ENCODE measurements at places on chromosomes 6 and 20.
A peak's percentile ranks its signal among the peaks of the same experiment; 100 is the strongest.

DNA sequence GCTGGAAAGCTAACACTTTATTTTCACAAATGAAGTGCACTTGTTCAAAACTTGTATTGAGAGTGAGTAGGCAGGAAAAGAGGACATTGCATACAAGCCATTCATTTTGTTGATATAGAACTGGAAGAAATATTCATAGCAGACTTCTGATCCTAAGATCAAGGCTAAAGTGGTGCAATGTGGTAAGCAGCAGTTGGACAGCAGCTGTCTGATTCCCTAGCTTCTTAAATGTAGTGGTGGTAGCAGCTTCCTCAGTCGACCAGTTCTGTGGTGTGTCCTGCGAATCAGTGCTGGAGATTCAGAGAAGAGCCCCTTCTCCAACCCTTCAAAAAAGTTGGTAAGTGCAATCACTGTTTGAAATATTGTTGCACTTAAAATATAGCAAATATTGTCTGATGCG is 281.7 kb upstream of the GJE1 start:
- no peak for DNase-seq

GRCh38 chr6:3778701-3779573 is 27.4 kb upstream of the PXDC1 start:
- no peak for DNase-seq

- DNase-seq, result no peak
Observed at GRCh38 chr6:169783971-169784820, 32.8 kb downstream of the ERMARD start.

DNA sequence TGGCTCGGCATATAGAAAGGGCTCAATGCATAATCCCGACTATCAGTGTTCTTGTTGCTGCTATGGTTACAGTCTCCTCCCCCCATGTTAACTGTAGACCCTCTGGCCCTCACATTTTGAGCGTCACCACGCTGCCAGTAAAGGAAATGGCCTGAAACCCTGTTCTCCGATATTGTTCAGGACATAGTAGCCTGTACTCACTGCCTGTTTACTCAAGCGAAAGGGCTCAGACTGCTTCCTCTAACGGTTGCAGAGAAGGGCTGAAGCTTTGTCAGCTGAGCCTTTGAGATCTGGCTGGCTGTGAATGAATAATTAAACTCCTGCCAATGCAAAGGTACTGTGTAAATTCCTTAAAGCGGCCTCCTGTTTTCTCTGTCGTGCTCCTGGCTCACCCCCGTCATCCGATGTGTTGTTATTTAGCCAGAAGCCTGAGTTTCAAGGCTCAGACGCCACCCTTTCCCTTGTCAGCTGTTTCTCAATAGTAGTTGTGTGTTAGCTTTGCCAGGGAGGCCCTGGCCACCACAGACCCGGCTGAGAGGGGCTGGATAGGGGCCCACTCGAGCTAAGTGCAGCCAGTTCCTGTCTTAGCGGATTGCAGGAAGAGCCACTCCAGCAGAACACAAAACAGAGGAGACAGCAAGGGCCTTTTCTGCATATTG is 31.2 kb upstream of the RALGAPA2 start:
- DNase-seq, result peak; percentile 39

- DNase-seq, result no peak
Observed at GRCh38 chr6:2020909-2021308, 224.5 kb downstream of the GMDS start.

GRCh38 chr6:137414599-137414998 is 79.6 kb downstream of the OLIG3 start:
- no peak for DNase-seq

- DNase-seq, result no peak
Observed at GRCh38 chr6:40022867-40023266, 88.6 kb upstream of the MOCS1 start.

DNA sequence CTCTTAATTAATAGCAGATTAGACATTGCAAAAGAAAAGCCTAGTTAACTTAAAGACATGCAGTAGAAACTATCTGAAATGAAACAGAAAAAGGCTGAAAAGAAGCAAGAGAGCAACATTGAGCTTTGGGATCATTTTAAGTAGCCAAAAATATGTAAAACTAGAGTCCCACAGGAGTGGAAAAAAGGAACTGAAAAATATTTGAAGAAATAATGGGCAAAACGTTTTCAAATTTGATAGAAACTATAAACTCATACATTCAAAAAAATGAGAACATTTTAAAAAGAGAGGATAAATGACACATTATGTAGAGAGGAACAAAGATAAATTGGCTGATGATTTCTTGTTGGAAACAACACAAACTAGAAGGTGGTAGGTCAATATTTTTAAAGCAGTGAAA is 166.1 kb upstream of the AKAP12 start:
- DNase-seq, result no peak

DNA sequence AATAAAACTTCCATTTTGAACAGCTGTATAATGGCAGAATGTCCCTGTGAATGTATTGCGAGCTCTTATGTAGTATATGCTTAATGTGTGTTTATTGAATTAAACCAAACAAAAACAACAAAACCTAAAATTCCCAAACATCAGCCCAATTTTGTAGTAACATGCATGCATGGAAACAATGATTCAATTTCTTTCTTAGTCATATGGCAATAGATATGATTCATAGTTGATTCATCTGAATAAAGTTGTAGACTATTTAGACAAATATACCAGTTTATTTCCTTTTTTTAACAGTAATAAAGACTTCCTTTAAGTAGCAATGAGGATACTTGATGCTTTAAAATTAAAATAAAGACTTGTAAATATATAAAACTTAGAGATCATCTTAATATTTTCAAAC is 670.6 kb downstream of the CD109 start:
- DNase-seq, result no peak

DNA sequence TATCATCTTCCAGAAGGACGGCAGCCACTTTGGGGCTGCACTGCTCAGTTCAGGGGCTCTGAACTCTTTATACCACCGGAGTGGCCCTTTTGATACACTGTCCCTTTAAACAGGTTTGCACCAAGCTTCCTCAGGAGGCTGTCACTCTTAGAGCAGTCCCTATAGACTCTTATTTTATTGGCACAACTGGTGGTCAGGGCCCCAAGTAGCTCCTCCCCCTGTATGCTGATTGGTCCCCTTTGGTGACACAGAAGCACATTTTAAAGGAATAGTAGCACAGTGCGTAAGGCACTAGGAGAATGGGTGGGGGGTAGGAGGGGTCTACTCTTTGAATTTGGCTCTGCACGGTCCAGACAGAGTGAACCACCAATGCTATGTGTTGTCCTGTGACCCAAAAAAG is 122.6 kb upstream of the MLN start:
- DNase-seq, result no peak

GRCh38 chr6:167244991-167245390 is 46.1 kb upstream of the UNC93A start:
- DNase-seq, result no peak

GRCh38 chr20:2558581-2559278 is 22.4 kb downstream of the TMC2 start:
- peak; percentile 14 for DNase-seq

DNA sequence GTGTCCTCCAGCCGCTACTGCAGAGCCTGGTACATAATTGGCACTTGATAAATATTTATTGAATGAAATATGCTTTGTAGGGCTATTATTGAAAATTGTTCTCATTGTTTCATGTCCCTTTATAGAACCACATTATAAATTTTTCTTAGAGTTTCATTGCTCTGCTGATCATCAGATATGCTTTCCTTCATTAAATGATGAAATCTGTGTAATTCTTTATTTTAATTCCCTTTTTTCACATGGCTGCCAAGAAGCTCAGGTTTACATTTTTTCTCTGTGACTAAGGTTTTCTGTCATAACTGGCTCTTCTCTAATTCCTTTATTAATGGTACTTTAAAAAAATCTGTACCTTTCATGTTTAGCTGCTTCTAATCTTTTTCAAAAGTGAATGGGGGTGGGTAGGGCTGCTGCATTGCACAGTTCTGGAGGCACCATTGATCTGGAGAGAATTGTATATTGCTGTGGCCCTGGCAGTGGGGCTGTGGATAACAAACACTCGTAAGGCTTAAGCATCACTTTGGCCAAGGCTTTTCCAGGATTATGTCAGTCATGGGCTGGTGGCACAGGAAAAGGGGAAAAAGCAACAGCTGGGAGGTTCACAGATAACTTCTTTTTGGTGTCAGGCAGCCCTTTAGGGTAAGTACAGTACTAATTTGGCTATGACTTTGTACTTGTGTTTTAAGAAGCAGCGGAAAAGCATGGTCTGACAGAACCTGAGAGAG is 43.8 kb downstream of the ARFGEF2 start:
- no peak for DNase-seq

- DNase-seq, result no peak
Observed at GRCh38 chr6:123830120-123830519, 26.5 kb downstream of the NKAIN2 start.

DNA sequence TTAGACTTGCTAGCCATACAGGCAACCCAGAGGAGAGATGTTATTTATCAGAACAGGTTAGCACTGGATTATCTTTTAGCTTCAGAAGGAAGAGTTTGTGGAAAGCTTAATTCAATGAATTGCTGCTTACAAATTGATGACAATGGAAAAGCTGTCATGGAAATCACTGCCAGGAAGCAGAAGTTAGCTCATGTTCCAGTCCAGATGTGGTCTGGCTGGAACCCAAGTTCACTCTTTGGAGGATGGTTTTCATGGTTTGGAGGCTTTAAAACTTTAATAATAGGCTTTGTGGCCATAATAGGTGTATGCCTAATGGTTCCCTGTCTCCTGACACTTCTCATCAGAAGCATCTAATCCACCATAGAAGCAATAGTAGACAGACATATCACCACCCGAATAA is 699.0 kb downstream of the PHF3 start:
- DNase-seq, result no peak

DNA sequence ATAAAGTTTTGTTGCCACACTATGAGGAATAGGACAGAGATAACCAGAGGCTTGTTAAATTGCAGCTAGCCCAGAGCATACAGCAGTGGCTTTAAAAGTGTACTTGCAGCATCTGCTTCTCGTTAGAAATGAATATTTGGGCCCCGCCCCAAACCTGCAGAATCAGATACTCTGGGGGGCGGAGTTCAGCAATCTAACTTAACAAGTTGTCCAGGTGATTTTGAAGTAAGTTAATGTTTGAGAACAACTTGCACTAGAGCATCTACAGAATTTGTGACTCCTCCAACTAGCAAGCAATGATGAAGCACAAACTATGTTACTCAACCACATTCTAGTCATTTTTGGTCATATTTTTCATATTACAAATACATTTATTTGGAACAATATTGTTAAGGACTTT is 10.6 kb upstream of the SUPT3H start:
- no peak for DNase-seq

- DNase-seq, result no peak
Observed at GRCh38 chr20:57815405-57815804, 105.6 kb upstream of the PMEPA1 start.

DNA sequence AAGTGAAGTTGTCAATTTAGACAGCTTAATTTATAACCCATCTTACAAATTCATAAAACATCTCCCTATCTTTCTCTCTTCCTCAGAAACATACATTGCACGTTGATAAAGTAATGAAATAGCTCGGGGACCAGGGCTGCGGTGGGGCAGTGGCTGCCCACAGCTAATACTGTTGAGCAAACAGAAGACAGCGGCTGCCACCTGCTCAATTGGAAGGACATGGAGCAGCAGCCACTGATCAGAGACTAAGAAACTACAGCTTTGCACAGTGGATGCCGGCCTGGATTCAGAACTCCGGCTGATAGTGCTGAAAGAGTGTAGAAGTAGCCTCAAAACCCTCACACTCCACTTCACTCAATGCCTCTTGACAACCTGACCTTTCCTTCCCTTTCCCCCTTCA is 157.9 kb upstream of the PDE10A start:
- no peak for DNase-seq

DNA sequence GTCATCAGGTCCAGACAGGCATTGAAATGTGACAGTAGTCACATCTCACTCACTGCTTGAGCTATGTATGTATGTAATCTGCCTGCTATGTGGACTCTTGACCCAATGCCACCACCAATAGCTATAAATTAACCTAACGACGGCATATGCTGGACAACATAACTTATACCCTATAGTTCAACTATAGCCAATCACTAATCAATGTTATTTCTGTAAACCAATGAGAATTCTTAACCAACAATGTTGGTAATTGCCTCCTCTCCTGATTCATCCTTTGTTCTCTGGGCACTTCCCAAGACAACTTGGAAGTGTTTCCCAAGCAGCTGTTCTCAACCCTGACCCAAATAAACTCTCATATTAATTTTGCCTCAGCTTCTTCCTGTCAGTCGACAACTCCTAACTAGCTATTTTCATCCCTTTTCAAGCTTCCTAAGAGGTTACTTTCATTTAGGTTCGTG is 24.1 kb upstream of the SERPINB1 start:
- no peak for DNase-seq

GRCh38 chr6:64175296-64175695 is 539.7 kb downstream of the PHF3 start:
- DNase-seq, result no peak

GRCh38 chr20:774660-775057 is 6.4 kb upstream of the SLC52A3 start:
- no peak for DNase-seq

- no peak for DNase-seq
Observed at GRCh38 chr6:159971341-159972178, 2.7 kb downstream of the IGF2R start.

- no peak for DNase-seq
Observed at GRCh38 chr6:135087403-135087802, 32.8 kb upstream of the HBS1L start.

DNA sequence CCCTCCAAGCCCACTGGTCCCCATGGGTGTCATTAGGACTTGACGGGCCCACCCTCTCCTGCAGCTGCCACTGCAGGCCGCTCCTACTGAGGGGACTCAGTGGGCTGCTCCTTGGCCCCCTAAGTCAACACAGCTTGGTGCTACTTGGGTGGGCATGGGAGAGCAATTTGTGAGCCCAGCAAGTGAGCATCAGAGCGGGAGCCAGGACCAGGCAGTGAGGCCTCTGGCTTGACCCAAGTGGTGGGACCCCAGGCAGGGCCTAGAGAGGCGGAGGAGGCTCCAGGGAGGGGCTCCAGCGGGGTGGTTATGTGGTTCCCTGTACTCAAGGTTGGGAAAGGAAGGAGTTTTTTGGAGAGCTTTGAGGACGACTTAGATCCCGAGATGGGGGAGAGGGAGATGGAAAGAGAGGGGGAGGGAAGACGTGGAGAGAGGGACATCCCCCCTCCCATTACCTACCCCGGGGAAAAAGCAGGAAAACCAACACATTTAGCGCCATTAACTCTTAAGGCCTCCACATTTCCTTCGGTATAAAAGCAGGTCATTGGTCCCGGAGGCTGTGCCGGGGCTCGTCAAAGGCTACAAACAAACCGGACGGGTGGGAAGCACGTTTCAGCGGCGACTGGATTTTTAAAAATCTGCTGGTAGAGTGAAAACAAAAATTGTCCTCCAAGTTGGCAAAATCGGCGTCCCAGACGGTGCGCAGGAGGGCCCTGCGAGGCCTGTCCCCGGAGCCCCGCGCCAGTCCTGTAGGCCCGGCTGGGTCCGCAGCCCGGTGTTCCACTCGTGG is 8.8 kb downstream of the FOXC1 start:
- DNase-seq, result no peak

- DNase-seq, result no peak
Observed at GRCh38 chr6:43773980-43774775, 4.2 kb downstream of the VEGFA start.

GRCh38 chr6:37580176-37580955 is 80.7 kb upstream of the CCDC167 start:
- no peak for DNase-seq

- no peak for DNase-seq
Observed at GRCh38 chr6:32627831-32628230, 9.4 kb upstream of the HLA-DQA1 start.

GRCh38 chr20:23925789-23926525 is 46.4 kb upstream of the CST5 start:
- DNase-seq, result no peak

GRCh38 chr6:34986845-34987246 is 97.8 kb downstream of the ANKS1A start:
- DNase-seq, result peak; percentile 62

- DNase-seq, result no peak
Observed at GRCh38 chr6:26420688-26421171, 18.7 kb downstream of the BTN3A1 start.

Data from nucleus accumbens (tissue), 56 donors.